ENCODE measurements at places on chromosomes 3 and 15. TPM values are rescaled to one million over a fixed set of nuclear protein-coding genes. Genes with fewer than 3 reads are reported as not detected.

Gene LRTM1
- 4.0 TPM for polyA plus RNA-seq

Gene SETD5
- 21.9 TPM for polyA plus RNA-seq

Gene SERPINI1
- polyA plus RNA-seq = 10.9 TPM

Gene AQP9
- polyA plus RNA-seq = 6.1 TPM

Gene CACNA1D
- 0.55 TPM for polyA plus RNA-seq

Gene LMOD3
- 0.14 TPM for polyA plus RNA-seq

Gene DNAH1
- polyA plus RNA-seq = 4.9 TPM

Gene GOLGA6L10
- 0.85 TPM for polyA plus RNA-seq

Gene CAMK2N2
- 0.08 TPM for polyA plus RNA-seq

Gene MNS1
- polyA plus RNA-seq = 1.3 TPM

Gene VWA5B2
- polyA plus RNA-seq = 0.02 TPM

Gene KIF9
- 3.8 TPM for polyA plus RNA-seq

Gene TIMP4
- polyA plus RNA-seq = 2.4 TPM

Gene MIX23
- 28.2 TPM for polyA plus RNA-seq

Gene C2CD4A
- 0.06 TPM for polyA plus RNA-seq

Gene HHATL
- 0.42 TPM for polyA plus RNA-seq

Gene CERS3
- polyA plus RNA-seq = 0.09 TPM

Gene AGBL1
- not detected for polyA plus RNA-seq

Gene A4GNT
- polyA plus RNA-seq = not detected

Gene PIK3CB
- polyA plus RNA-seq = 5.1 TPM

Gene CHRM5
- not detected for polyA plus RNA-seq

Gene RHCG
- polyA plus RNA-seq = 0.30 TPM

Gene GPR62
- 0.05 TPM for polyA plus RNA-seq

Gene ITIH1
- polyA plus RNA-seq = 11.4 TPM

Gene RNF13
- 36.8 TPM for polyA plus RNA-seq

Gene MRPL3
- 52.6 TPM for polyA plus RNA-seq

Gene RTP4
- 8.2 TPM for polyA plus RNA-seq

Gene GJD2
- polyA plus RNA-seq = not detected

Gene TMEM45A
- 1.9 TPM for polyA plus RNA-seq

Gene FURIN
- polyA plus RNA-seq = 33.3 TPM

Gene MUC4
- 0.03 TPM for polyA plus RNA-seq

Gene EEF1AKMT4
- 1.6 TPM for polyA plus RNA-seq

Gene NEK4
- polyA plus RNA-seq = 5.5 TPM

All from spleen (tissue), 13 donors.